Thyroid gland (tissue), 4 donors: ENCODE measurements at places on chromosomes 4 and X. TPM values are rescaled to one million over a fixed set of nuclear protein-coding genes. Genes with fewer than 3 reads are reported as not detected.

GRCh38 chr4:5780831-5781480 is 70.0 kb downstream of the EVC start:
- no peak overlapping the region for H3K27ac ChIP-seq
- H3K4me3 ChIP-seq: no peak overlapping the region
- H3K27me3 ChIP-seq: no peaks in the 10 kb centered on the region
- peaks cover 10% of the 10 kb centered on the region for H3K36me3 ChIP-seq
- no peak for DNase-seq

DNA sequence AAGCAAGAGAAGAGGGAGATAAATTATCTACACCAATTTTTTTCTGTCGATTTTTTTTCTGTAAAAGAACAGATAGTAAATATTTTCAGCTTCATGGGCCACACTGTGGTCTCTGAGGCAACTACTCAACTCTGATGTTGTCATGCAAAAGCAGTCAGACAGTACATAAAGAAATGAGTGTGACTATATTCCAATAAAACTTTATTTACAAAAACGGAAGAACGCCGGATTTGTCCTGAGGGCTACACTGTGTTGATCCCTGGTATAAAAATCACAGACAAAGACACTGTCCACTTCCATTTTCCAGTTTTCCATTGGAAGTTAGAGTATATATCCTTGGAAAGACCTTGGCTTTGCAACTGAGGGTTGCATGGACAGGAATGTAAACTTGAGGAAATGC is 18.0 kb downstream of the GPR143 start:
- no peak overlapping the region for H3K27ac ChIP-seq
- no peaks in the 10 kb centered on the region for H3K36me3 ChIP-seq
- no peak overlapping the region for H3K4me3 ChIP-seq
- H3K27me3 ChIP-seq: no peaks in the 10 kb centered on the region
- DNase-seq: no peak

The AMOT gene
- 16.3 TPM for total RNA-seq

DNA sequence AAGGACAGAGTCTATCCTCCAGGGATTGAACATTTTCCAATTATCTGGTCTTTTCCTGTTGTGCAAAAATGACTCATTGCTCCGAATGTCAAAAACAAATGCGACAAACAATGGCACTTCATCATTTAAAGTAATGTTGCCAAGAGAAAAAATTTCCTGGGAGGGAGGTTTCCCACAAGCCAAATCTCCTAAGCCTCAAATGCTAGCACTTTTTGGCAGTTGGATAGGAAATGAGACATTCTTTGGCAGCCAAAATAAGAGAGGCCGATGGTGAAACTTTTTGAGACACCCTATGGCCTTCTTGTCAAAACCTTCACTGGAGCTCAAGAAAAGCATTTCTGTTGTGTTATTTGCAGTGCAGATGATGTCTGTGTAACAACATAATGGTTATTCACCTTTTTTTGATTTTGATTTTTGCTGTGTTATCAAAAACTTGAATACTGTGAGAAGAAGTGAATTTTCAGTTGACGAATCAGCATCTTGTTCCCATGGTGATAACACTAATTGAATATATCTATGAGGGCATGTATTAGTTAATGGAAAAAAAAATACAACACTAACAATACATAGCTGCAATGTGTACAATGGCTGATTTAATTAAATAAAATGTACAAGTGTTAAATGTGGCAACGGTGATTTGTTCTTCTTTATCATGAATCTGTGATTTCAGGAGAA is 333.8 kb downstream of the ANK2 start:
- H3K4me1 ChIP-seq: peaks cover 14% of the 10 kb centered on the region
- H3K27me3 ChIP-seq: no peaks in the 10 kb centered on the region
- DNase-seq: no peak
- no peaks in the 10 kb centered on the region for H3K36me3 ChIP-seq
- no peak overlapping the region for H3K4me3 ChIP-seq

DNA sequence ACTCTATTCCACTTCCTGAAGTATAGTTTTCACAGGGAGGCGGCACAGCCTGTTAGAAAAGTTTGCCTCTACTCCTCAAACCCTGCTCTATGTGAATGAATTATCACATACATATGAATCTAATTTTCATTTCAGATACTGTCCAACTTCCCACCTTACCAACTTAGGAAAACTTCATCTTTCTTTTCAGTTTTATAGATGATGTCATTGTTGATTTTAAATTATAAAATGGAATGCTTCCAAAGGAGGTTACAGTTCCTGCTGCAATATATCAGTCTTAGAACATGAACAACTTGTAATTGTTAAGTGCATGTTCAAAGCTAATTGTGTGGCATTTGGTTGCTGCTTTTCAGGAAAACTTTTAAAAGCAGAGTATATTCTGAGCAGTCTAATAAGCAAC is 92.4 kb downstream of the NEUROG2 start:
- H3K27ac ChIP-seq: no peak overlapping the region
- H3K36me3 ChIP-seq: no peaks in the 10 kb centered on the region
- H3K4me1 ChIP-seq: no peaks in the 10 kb centered on the region
- no peaks in the 10 kb centered on the region for H3K27me3 ChIP-seq
- no peak overlapping the region for H3K4me3 ChIP-seq
- DNase-seq: no peak

DNA sequence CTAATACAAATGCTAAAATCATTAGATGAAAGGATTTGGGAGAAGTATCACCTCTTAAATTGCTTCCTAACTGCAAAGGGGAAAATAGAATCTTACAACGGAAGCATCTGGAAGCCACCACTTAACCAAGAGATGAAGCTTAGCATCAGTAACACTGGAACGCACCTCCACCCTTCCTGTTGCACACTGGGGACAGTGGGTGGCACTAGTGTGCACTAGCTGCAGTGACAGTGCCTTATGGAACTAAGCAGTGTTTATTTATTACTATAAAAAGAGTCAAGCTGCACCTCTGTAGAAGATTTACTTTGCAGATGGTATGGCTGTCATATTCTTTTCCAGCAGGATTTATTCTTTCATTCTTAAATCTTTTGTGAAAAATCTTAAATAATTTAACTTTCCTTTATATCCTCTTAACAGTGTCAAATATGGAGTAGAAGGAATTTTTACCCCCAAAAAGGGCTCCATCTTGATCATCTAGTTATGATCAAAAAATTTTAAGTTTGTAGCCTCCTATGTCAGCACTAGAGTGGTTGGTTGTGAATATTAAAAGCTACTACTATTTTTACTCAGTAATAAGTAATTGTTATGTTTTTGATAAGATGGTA is 76.7 kb downstream of the SCD5 start:
- no peaks in the 10 kb centered on the region for H3K36me3 ChIP-seq
- peaks cover 25% of the 10 kb centered on the region for H3K4me1 ChIP-seq
- no peaks in the 10 kb centered on the region for H3K27me3 ChIP-seq

The PHEX gene
- 3.8 TPM for total RNA-seq

- H3K4me1 ChIP-seq: no peaks in the 10 kb centered on the region
- H3K4me3 ChIP-seq: no peak overlapping the region
- no peaks in the 10 kb centered on the region for H3K27me3 ChIP-seq
- no peaks in the 10 kb centered on the region for H3K36me3 ChIP-seq
- no peak overlapping the region for H3K27ac ChIP-seq
- DNase-seq: no peak
These were observed 582.7 kb upstream of the AADAT start for GRCh38 chr4:170672381-170672965.

DNA sequence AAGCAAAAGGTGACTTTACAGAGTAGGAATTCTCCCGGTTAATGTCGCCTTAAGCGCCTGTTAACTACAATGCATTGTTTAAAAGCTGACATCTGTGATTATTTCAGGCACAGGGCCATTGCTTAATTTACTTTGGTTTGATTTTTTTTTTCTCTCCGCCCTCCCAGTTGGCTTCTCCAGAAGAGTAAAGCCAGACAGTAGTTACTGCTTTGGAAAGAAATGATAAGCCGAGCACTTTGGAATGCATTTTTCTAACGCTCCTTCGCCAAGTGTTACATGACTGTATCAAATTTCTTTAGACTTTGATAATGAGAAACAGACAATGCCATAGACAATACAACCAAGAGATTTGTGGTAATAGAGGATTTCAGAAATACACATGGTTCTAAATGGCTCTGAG is 383.0 kb upstream of the TENM3 start:
- H3K4me1 ChIP-seq: no peaks in the 10 kb centered on the region
- no peak for DNase-seq
- no peak overlapping the region for H3K4me3 ChIP-seq
- H3K36me3 ChIP-seq: no peaks in the 10 kb centered on the region
- no peak overlapping the region for H3K27ac ChIP-seq

DNA sequence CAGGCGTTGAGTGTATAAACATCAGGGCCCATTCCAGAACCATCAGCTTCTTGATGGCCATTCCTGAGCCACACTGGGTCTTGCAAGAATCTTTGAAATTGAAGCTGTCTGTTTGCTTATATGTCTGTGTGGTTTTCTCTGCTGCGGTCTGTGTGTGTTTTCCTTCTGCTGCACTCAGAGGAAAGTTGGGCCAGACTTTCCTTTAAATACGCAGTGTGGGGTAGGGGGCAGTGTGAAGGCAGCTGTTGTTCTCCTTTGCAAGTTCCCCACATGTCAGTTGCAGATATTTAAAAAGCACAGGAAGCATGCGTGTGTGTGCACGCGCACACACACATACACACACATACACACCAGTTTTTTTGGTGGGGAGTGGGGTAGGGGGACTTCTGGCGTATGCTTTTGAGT is 32.1 kb downstream of the CCKAR start:
- no peaks in the 10 kb centered on the region for H3K4me1 ChIP-seq
- DNase-seq: no peak
- no peaks in the 10 kb centered on the region for H3K27me3 ChIP-seq
- no peaks in the 10 kb centered on the region for H3K36me3 ChIP-seq

- H3K4me1 ChIP-seq: peaks cover 28% of the 10 kb centered on the region
- H3K27me3 ChIP-seq: no peaks in the 10 kb centered on the region
- H3K27ac ChIP-seq: no peak overlapping the region
- no peak for DNase-seq
- no peaks in the 10 kb centered on the region for H3K36me3 ChIP-seq
These were observed 51.5 kb upstream of the SLC4A4 start for GRCh38 chr4:71287305-71287704.

DNA sequence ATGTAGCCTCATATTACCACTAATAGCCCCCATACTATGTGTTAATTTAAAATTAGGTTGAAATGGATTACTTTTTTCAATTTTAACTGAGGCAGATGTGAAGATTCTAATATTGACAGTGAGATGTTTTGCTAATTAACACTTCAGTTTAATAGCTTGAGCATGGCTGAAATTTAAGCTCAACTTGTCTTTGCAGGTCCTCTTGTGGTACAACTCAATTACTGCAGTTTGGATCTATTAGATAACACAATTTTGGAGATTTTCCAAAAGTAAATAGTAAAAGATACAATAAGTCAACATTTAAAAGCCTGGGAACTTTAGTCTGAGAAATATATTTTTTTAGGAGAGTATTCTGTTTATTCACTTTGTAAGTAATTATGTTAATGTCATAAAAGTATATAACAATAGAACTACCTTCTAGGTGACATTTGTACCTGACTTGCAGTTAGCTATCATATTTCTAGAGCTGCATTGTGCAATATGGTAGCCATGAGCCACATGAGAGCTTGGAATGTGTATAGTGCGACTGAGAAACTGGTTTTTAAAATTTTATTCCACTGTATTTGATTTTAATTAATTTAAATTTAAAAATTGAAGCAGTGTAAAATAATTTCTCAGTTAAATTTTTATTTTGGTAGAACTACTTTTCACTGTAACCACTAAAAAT is 73.1 kb upstream of the FMR1 start:
- no peaks in the 10 kb centered on the region for H3K4me1 ChIP-seq
- H3K36me3 ChIP-seq: no peaks in the 10 kb centered on the region
- no peak for DNase-seq
- H3K27me3 ChIP-seq: no peaks in the 10 kb centered on the region

The XAGE2 gene
- total RNA-seq: not detected

The CLDN2 gene
- not detected for total RNA-seq
